ENCODE measurements at places on chromosomes 1 and 21. TPM values are rescaled to one million over a fixed set of nuclear protein-coding genes. Genes with fewer than 3 reads are reported as not detected.

Gene CNR2
- not detected for polyA plus RNA-seq

Gene BMP8A
- 0.24 TPM for polyA plus RNA-seq

Gene TMIGD3
- 15.8 TPM for polyA plus RNA-seq

DNA sequence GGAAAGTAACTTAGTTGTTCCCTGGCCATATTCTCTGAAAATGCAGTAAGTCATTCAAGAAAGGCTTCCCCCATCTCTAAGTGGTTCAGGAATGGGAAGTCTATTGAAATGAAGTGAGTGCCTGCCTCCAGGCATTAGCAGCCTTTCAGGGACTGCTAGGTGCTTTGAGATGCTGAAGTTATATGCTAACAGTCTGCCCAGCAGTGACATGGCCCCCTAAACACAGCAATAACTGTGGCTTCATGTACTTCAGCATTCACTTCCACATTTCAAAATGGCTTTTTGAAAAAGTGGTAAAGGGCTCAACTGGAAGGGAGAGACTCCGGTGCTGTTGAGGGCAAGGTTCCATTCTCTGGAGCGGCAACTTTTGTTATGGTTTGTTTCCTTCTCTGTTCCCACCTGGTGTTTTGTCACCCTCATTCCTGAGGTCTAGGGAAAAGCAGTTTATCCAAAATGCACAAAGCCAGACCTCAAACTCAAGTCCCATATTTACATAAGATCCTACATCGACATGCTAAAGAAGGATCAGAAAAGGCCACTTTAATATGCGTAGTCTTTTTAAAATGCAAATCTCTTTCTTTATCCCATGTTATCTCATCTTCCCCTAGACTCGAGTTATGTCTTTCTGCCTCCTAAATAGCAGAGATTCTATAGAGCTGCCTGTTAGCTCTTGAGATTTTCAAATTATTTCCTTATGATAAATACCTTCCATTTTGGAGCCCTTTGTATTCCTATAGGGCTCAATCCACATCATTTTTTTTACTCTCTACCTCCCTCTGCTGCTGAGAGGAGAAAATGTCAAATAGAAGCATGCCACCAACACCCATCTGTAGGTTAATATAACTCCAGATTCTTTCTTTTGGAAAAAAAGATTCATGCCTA is 34.2 kb upstream of the LRRC8C start:
- DNase-seq, result no peak

DNA sequence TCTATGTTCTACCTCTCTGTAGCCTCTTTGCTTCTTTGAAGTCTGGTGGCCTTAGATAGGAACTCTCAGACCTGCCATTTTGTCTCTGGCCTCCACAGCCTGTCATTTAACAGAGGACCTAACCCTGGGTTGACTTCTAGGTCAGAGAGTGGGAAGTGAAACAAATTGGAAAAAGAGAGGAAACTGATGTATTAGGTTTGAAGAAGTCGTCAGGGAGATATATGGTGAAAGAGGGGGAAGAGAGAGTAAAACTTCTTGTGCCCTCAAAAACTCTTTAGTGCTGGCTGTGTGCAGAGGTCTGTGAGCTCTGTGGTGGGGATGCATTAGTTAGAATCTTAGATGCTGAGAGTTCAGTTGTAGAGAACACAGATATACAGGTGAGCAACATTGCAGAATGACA is 30.2 kb upstream of the CD1D start:
- peak; percentile 12 for DNase-seq

GRCh38 chr1:116458695-116459094 is 85.7 kb downstream of the ATP1A1 start:
- DNase-seq, result no peak

DNA sequence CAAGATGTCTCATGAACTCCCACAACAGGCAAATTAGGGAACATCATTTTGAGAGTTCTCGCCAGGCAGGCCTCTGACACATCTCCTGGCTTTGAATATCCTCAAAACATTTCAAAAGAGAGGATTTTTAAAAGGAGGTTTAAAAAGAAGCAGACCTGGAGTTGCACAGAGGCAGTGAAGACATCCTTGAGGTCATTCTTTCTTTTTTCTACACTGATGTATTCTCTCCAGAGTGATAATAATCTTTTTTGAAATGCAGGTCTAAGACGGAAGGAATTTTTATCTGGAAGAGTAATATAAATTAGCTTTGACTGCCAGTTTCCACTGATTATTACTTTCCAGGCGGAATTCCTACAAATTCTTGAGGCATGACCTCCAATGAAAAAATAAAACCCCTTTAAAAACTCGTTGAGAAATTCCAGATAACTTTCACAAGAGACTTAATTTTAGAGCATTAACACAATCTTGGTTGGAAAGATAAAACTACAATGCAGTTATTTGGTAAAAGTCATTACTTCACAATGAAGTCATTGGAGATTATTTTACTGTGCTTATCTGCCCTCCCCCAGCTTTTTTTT is 125.0 kb downstream of the LYPLAL1 start:
- no peak for DNase-seq

DNA sequence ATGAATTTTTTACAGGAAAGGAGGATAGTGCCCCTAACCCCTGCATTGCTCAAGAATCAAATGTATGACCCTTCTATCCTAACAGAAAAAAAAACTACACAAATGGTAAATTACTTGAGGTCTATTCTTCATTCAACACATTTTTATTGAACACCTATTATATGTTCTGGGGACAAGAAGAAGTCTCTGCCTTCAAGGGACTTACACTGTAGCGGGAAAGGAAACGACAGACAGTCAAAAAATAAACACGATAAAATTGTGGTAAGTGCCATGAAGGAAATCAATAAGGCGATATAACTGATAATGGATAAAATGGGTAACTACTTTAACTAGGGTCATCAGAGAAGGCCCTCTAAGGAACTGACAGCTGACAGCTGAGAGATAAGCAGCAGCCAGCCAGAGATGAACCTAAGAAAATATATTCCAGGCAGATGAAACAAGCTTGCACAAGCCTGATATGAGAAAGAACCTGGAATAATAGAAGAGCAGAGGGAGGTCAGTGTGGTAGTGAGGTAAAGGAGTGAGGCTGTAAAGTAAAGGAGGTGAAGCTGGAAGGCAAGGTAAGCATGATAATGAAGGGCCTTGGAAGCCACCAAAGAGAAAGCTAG is 66.4 kb downstream of the PHTF1 start:
- no peak for DNase-seq

- DNase-seq, result no peak
These were observed 8.4 kb downstream of the NCSTN start for GRCh38 chr1:160351629-160352028.

- DNase-seq, result no peak
These were observed 223.0 kb downstream of the LTN1 start for GRCh38 chr21:28769683-28770082.

DNA sequence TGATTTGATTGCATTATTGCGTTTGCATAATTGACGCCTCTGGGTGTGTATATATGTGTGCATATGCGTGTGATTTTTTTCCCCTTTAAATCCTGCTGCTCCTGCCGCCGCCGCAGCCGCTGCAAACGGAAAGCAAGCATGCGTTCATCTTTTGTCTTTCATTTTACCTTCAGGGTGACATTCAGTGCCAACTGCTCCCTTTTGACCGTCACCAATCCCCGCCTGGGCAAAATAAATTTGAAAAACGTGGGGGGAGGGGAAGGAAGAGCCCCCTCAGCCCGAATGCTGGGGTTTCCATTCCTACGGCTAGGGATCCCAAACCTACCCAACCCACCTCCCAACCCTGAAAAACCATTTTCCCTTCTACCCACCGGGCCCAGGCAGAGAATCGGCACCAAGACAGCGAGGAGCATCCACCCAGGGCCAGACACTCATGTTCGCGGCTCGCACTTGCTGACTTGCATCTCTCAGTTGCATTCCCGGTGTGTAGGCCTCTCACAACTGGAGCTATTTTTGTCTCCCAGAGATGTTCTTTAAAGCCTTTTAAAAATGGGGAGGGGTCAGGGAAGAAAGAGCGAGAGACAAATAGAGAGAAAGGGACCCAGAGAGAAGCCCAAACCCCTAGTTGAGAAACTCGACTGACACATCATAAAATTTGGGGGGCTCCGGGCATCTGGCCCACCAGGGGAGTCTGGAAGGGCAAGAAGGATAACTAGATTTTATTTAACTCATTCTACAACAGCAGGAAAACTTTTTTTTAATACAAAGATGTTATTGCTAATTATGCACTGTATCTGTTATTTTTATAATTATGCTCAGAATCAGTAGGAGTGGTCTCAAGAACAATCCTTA is 367.1 kb upstream of the ESRRG start:
- peak; percentile 18 for DNase-seq

- DNase-seq, result no peak
These were observed 12.1 kb downstream of the F3 start for GRCh38 chr1:94529416-94529815.

DNA sequence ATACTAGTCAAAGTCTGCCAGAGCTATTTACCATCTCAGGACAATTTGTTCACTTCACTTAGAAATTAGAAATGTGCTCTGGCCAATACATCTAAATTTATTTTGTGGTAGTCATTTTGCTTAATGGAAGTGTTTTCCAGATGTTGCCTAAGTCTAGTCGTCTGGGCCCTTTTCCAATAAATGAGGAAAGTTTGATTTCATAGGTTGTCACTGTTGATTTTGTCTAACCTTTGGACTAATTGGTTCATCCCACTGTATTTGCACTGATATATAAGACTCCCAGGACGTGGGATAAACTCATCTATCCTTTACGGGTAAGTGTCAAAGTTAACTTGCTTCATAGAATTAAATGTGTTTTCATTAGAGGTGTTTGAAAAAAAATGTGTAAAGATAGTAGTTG is 79.1 kb downstream of the TPR start:
- DNase-seq, result no peak

Data from adrenal gland (tissue), 19 donors.